ENCODE measurements at places on chromosomes 12 and 14.

- DNase-seq: no peak
These were observed 818.6 kb upstream of the MGAT4C start for GRCh38 chr12:87074781-87075180.

DNA sequence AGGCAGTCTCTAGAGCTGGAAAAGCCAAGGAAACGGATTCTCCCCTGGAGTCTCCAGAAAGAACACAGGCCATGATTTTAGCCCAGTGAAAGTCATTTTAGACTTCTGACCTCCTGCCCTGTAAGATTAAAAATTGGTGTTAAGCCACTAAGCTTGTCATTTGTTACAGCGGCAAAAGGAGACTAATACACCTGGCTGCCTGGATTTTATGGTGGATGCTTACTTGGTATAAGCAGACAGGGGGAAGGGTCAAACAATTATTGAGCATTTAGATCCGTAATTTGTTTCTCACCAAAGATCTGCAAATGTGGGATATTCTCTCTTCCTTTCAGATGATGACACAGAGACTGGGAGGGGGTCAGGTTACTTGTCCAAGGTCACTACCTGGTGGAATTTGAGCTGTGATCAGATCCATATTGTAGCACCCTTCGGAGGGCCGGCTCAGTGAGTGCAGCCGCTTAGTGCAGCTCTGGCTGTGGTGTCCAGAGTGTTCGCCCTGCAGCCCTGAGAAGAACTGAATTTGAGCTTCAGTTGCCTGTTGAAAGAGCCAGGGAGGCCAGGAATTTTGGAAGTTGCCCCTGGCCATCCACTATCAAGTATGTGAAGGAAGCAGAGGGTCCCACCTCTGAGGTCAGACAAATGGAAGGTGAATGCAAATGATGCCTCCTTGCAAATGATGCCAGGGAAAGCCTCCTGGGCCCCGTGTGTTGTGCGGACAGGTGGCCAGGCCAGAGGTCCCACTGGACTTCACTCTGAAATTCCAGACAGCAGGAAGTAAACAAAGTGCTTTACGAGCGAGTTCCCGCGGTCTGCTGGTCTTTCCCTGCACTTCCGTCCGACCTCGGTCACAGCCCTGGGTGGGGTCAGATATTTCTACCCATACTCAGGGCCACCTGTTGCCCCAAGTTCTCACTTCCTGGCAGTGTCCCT is 15.1 kb downstream of the GLRX5 start:
- DNase-seq: no peak

GRCh38 chr12:69910694-69911093 is 85.7 kb downstream of the MYRFL start:
- DNase-seq: no peak

GRCh38 chr12:93361151-93361919 is 16.4 kb upstream of the NUDT4 start:
- DNase-seq: peak; percentile 77

GRCh38 chr14:93705513-93706156 is 82.7 kb downstream of the PRIMA1 start:
- DNase-seq: no peak

- DNase-seq: no peak
These were observed 25.8 kb downstream of the SLC39A9 start for GRCh38 chr14:69424149-69424923.

DNA sequence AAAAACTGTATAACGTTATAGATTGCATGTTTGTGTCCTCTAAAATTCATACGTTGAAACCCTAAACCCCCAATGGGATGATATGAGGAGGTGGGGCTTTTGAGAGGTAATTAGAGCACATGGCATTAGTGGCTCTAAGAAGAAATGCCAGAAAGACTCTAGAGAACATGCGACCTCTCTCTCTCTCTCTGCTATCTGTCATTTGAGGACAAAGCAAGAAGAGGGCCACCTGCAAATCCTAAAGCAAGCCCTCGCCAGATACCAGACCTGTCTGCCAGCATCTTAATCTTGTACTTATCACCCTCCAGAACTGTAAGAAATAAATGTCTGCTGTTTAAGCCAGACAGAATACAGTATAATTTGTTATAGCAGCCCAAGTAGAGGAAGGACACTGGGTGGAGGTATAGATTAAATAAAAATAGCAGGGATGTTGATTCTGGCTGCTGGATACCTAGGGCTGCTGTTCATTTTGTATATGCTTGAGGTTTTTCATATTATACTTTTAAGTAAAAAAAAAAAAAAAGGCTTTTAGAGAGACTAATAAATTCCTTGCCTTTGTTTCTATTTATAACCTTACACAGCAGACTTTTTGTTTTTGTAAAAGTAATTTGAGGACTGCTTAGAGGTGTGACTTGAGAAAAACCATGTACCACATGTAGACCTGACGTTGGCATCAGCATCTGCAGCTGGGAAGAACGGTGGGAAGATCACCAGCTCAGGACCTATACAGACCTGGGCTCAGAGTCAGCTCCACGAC is 26.9 kb downstream of the MOK start:
- no peak for DNase-seq

GRCh38 chr14:101495827-101496775 is 65.2 kb upstream of the DIO3 start:
- DNase-seq: no peak

- no peak for DNase-seq
These were observed 124.7 kb upstream of the MAX start for GRCh38 chr14:65226824-65227604.

GRCh38 chr12:1083151-1083888 is 92.3 kb downstream of the ERC1 start:
- no peak for DNase-seq

GRCh38 chr14:70392676-70393075 is 24.2 kb downstream of the SYNJ2BP start:
- DNase-seq: no peak

DNA sequence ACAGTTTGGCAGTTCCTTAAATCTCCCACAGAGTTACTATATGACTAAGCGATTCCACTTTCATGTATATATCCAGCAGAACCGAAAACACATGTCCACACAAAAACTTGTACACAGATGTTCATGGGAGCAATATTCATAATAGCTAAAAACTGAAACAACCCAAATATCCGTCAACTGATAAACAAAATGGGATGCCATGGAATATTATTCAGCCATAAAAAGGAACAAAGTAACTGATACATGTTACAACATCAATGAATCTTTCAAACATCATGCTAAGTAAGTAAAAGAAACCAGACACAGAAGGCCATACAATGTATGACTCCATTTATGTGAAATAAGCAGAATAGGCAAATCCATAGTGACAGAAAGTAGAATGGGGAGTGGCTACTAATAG is 80.2 kb upstream of the GPHB5 start:
- DNase-seq: no peak

DNA sequence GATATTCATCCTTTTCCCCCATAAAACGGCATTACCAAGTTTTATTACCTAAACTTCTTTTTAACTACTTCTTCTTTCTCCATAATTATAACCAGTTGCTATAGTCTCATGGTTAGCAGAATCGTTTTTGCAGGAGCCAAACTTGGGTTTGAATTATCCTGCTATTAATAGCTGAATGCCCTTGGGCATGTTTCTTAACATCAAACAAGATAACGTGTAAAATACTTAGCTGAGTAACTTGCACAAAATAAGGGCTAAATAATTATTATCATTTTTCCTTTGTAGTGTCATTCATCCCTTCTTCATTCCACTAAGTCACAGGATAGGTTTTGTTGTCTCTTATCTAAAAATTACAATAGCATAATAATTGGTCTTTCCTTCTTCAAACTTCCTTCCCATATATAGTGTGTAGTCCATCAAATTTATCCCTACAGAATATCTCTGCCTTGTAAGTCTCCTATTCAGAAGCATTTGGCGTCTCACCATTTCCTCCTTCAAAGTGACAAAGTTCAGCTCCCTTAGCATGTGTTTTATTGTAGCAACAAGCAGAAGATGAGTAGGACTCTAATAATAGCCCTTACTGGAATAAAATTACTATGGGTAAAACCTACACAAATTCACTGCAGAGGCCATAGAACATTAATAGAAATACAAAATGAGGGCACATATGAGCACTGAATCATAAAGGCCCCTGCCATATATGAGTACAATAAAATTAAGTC is 63.8 kb downstream of the FAR2 start:
- no peak for DNase-seq
